ENCODE measurements at places on chromosomes 5 and 9.

DNA sequence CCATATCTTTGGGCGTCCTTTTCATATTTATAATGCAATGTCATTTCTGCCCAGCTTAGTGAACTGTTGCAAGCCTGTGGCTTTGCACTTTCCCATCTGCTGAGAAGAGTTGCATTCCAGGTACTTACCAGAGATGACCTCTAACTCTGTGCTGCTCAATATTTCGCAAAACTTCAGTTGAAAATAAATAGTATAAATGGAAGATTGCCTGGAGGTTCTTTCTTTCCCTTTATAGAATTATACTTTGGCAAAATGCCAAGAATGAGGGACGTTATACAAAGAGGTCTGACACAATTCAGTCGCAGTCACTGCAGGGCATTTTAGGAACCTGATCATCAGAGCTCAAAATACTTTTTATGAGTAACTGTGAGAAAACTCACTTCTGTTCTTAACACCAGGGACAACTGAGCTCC lies 18.9 kb upstream of the VLDLR start:
- H3K4me1 ChIP-seq: no peaks in the 10 kb centered on the region
- DNase-seq: no peak
- H3K27ac ChIP-seq: no peak overlapping the region
- H3K27me3 ChIP-seq: no peaks in the 10 kb centered on the region
- H3K4me3 ChIP-seq: no peak overlapping the region
- no peaks in the 10 kb centered on the region for H3K36me3 ChIP-seq

- no peaks in the 10 kb centered on the region for H3K36me3 ChIP-seq
- no peak overlapping the region for H3K27ac ChIP-seq
- H3K27me3 ChIP-seq: no peaks in the 10 kb centered on the region
- H3K4me1 ChIP-seq: no peaks in the 10 kb centered on the region
- no peak overlapping the region for H3K4me3 ChIP-seq
Observed at GRCh38 chr5:115351356-115352195, 55.1 kb upstream of the CCDC112 start.

GRCh38 chr5:21802869-21803490 lies 1050.2 kb downstream of the CDH12 start:
- no peaks in the 10 kb centered on the region for H3K27me3 ChIP-seq
- no peak for DNase-seq
- H3K4me1 ChIP-seq: no peaks in the 10 kb centered on the region
- H3K27ac ChIP-seq: no peak overlapping the region
- no peaks in the 10 kb centered on the region for H3K36me3 ChIP-seq

DNA sequence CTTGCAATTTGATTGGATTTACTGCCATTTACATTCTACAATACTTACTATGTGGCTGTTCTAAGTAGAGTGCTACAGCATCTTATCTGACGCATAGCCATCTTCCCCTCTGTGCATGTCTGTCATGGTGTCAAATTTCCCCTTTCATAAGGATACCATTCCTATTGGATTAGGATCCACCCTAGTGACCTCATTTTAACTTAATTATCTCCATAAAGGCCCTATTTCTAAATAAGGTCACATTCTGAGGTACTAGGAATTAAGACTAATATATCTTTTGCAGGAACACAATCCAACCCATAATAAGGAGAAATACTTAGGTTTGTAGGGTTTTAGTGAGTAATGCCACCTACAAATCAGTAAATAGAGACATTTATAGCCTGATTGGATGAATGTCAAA lies 268.0 kb downstream of the ADAMTSL1 start:
- no peak overlapping the region for H3K4me3 ChIP-seq
- H3K4me1 ChIP-seq: no peaks in the 10 kb centered on the region
- H3K27me3 ChIP-seq: no peaks in the 10 kb centered on the region
- no peak overlapping the region for H3K27ac ChIP-seq
- no peaks in the 10 kb centered on the region for H3K36me3 ChIP-seq

DNA sequence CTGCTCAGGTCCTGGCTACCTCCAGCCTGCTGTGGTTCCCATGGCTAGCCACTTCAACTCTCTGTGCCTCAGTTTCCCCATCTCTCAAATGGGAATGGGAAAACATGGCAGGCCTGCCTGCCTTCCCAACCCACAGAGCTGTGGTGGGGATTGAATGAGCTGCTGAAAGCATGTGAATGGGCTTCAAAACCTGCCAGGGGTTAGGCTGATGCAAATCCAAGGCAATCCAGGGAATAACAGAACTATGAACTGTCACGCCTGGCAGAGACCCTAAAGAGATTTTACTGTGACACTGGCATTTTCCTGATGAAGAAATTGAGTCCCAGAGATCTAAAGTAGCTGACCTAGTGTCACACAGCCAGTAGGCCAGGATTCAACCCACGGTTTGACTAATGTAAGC lies 29.9 kb upstream of the TCF7 start:
- no peaks in the 10 kb centered on the region for H3K27me3 ChIP-seq
- no peak overlapping the region for H3K27ac ChIP-seq
- DNase-seq: no peak

DNA sequence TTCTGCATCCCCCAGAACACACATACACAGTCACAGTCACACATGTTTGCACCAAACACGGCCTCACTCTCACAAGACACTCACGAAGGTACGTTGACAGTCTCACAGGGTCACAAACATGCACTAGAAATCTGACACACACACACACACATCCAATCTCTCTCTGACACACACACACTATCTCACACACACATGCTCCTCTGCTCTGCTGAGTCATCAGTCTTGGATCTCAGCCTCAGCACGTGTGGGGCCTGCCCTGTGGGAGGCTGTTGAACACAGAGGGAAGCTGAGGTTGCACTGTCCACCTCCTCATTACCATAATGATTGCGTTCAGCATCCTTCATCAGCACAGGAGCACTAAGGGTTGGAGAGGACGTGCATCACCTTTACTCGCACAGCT lies 188.8 kb downstream of the MTRR start:
- no peaks in the 10 kb centered on the region for H3K27me3 ChIP-seq
- H3K36me3 ChIP-seq: no peaks in the 10 kb centered on the region
- no peak overlapping the region for H3K4me3 ChIP-seq

DNA sequence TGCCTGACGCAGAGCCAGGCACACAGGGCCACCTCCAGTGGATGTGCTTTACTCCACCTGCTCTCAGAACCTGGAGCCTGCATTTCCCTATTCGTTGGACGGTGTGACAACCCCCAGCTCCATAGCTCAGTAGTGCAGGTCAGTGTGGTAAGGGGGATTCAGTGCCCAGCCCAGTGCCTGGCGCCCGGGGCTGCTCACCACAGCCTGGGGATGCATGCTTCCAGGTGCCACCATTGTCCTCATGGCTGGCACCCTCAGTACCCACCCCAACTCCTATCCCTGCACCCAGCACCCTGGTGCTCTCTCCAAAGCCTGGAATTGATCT lies 32.8 kb upstream of the ADAMTS2 start:
- no peaks in the 10 kb centered on the region for H3K4me1 ChIP-seq
- H3K36me3 ChIP-seq: no peaks in the 10 kb centered on the region

DNA sequence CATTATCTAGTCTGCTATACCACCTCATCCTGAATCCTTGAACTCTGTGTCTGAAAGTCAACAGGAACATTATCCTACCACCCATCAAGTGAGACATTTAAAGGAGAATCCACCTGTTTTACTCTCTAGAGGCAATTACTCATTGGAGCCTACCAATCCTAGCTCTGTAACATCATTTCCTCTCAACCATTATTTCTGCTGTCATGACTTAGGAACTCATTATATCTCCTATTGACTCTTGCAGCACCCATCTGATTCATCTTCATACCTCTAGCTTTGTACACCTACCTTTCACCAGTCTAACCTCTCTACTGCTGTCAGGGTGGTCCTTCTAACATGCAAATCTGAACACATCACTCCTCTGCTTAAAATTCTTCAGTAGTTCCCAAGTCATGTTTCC lies 481.5 kb downstream of the NFIB start:
- no peak for DNase-seq
- no peaks in the 10 kb centered on the region for H3K27me3 ChIP-seq
- H3K4me1 ChIP-seq: no peaks in the 10 kb centered on the region
- H3K27ac ChIP-seq: no peak overlapping the region
- no peaks in the 10 kb centered on the region for H3K36me3 ChIP-seq

DNA sequence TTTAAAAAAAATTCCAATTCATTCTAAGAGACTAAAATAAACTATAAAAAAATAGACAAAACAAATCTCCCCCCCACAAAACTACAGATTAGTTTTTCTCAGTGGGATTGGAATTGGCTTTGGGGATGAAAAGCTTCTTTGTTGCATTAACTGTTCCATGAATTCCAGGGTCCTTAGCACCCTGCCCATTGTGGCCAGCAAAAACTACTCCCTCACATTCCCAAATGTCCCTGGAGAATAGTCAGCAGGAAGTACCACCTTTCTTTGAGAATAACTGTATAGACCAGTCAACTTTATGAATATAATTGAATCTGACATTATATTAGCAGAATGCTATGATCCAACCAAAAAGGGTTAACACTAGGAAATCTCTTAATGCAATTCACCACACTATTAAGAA lies 147.9 kb downstream of the LPAR1 start:
- no peaks in the 10 kb centered on the region for H3K36me3 ChIP-seq
- H3K27ac ChIP-seq: no peak overlapping the region
- H3K27me3 ChIP-seq: no peaks in the 10 kb centered on the region

DNA sequence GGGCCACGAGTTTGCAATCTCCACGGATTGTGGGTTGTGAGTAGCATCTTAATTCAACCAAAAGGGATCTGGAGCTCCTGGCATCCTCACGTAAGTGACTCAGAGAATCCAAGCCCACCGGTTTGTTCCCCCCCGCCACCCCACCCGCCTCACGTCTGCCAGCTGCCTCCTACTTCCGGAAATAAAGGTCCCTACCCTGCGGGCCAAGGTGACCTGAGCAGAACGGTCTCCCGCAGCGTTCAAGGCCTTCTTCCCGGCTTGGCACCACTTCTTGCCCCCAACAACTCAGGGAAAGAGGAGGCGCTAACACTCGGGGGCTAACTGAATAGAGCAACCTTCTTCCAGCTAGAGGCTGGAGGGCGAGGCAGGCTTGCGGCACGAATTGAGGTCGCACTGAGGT lies 8.8 kb upstream of the GPRIN1 start:
- peaks cover 89% of the 10 kb centered on the region for H3K27me3 ChIP-seq
- no peak overlapping the region for H3K4me3 ChIP-seq
- H3K27ac ChIP-seq: no peak overlapping the region
- peaks cover 16% of the 10 kb centered on the region for H3K4me1 ChIP-seq
- H3K36me3 ChIP-seq: no peaks in the 10 kb centered on the region

- no peaks in the 10 kb centered on the region for H3K36me3 ChIP-seq
- no peaks in the 10 kb centered on the region for H3K4me1 ChIP-seq
- no peaks in the 10 kb centered on the region for H3K27me3 ChIP-seq
- H3K27ac ChIP-seq: no peak overlapping the region
Observed at GRCh38 chr5:74042959-74043358, 417.0 kb downstream of the ARHGEF28 start.

- no peaks in the 10 kb centered on the region for H3K27me3 ChIP-seq
- H3K27ac ChIP-seq: peak overlapping the region; percentile 20
- DNase-seq: no peak
- H3K4me3 ChIP-seq: no peak overlapping the region
- no peaks in the 10 kb centered on the region for H3K36me3 ChIP-seq
- peaks cover 91% of the 10 kb centered on the region for H3K4me1 ChIP-seq
Observed at GRCh38 chr9:95494416-95495371, 22.1 kb downstream of the PTCH1 start.

GRCh38 chr5:157961896-157962590 lies 103.1 kb upstream of the CLINT1 start:
- no peak for DNase-seq
- H3K27me3 ChIP-seq: no peaks in the 10 kb centered on the region
- H3K4me3 ChIP-seq: no peak overlapping the region
- no peaks in the 10 kb centered on the region for H3K4me1 ChIP-seq
- no peaks in the 10 kb centered on the region for H3K36me3 ChIP-seq

GRCh38 chr5:135657536-135658305 lies 78.9 kb upstream of the CXCL14 start:
- no peaks in the 10 kb centered on the region for H3K4me1 ChIP-seq
- H3K27me3 ChIP-seq: no peaks in the 10 kb centered on the region
- no peak overlapping the region for H3K27ac ChIP-seq
- DNase-seq: no peak

DNA sequence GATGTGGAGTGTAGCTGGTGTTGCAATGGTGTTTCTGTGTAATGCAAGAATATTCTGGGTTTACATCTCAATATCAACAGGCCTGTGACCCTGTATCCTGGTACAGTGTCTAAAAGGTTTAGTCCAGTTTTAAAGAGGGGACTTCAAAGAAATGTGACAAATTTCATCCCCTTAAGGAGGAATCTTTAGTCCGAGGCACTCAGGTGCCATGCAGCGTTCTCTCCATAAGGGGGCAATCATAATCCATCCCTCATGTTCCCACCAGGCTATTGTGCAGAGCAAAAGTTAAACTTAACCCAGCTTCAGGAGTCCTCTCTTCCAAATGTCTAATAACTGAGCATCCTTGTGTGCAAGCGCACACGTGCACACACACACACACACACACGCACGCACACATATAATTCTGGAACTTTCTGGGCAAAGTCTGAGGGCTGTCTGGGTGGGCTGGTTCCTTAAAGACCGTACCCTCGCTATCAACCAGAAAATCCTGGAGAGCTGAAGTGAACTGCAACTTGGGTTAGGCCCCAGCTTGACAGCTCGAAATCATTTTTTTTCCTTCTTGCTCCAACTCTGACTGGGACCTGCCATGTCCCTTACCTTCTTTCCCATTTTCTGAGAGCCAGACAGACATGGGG lies 46.0 kb downstream of the CRB2 start:
- peaks cover 11% of the 10 kb centered on the region for H3K36me3 ChIP-seq
- H3K27me3 ChIP-seq: no peaks in the 10 kb centered on the region
- H3K4me3 ChIP-seq: no peak overlapping the region
- DNase-seq: no peak
- H3K4me1 ChIP-seq: no peaks in the 10 kb centered on the region
- H3K27ac ChIP-seq: no peak overlapping the region

- DNase-seq: no peak
- H3K27me3 ChIP-seq: peaks cover 49% of the 10 kb centered on the region
- no peaks in the 10 kb centered on the region for H3K36me3 ChIP-seq
- H3K4me1 ChIP-seq: peaks cover 7% of the 10 kb centered on the region
- peak overlapping the region; percentile 93 for H3K27ac ChIP-seq
Observed at GRCh38 chr5:42951293-42951840, 88.8 kb downstream of the ANXA2R start.

GRCh38 chr5:14687023-14687665 lies 22.6 kb downstream of the OTULIN start:
- no peaks in the 10 kb centered on the region for H3K27me3 ChIP-seq
- peaks cover 6% of the 10 kb centered on the region for H3K4me1 ChIP-seq
- peaks cover 69% of the 10 kb centered on the region for H3K36me3 ChIP-seq

GRCh38 chr9:135413086-135413375 lies 66.6 kb upstream of the PPP1R26 start:
- no peak overlapping the region for H3K4me3 ChIP-seq
- no peak overlapping the region for H3K27ac ChIP-seq
- H3K27me3 ChIP-seq: peaks cover 11% of the 10 kb centered on the region
- no peak for DNase-seq
- H3K36me3 ChIP-seq: no peaks in the 10 kb centered on the region
- no peaks in the 10 kb centered on the region for H3K4me1 ChIP-seq

DNA sequence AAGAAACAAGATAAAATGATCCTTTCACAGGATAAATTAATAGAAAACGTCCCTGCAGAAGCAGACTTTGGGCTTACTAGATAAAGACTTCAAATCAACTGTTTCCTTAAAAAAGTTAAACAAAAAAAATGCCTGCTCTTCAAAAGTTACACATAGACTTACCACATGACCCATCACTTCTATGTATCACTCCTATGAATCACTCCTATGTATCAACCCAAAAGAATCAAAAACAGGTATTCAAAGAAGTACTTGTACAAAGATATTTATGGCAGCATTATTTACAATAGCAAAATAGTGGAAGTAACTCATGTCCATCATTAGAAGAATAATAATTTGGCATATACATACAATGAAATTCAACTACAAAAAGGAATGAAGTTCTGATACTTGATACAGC lies 56.3 kb upstream of the PRDM9 start:
- no peaks in the 10 kb centered on the region for H3K36me3 ChIP-seq
- no peak overlapping the region for H3K4me3 ChIP-seq
- H3K27me3 ChIP-seq: no peaks in the 10 kb centered on the region
- DNase-seq: no peak
- no peak overlapping the region for H3K27ac ChIP-seq

All from tibial nerve (tissue), 4 donors.